ENCODE measurements at places on chromosomes 6 and 20. TPM values are rescaled to one million over a fixed set of nuclear protein-coding genes. Genes with fewer than 3 reads are reported as not detected.

The CGA gene
- total RNA-seq = 0.49 TPM

DNA sequence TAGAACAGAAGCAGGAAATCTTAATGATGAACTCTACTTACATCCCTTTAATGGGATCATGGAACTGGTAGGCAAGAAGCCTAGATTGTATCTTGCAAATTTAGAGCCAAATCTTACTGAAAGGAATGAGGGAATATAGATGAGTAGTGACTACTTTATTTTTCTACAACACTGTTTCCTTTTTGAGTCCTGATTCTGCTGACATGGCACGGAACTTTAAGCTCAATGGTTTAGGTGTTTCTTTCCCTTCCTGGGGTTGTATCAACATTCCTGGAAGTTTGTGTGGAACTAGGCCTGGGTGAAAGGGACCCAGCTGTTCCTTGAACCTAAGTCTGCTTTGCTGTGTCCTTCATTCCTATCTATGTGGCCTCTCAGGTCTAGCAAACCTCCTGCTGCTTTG is 705.3 kb upstream of the FLRT3 start:
- no peak for DNase-seq

The IL20RA gene
- total RNA-seq = 6.7 TPM

The SNAP25 gene
- total RNA-seq = not detected

DNA sequence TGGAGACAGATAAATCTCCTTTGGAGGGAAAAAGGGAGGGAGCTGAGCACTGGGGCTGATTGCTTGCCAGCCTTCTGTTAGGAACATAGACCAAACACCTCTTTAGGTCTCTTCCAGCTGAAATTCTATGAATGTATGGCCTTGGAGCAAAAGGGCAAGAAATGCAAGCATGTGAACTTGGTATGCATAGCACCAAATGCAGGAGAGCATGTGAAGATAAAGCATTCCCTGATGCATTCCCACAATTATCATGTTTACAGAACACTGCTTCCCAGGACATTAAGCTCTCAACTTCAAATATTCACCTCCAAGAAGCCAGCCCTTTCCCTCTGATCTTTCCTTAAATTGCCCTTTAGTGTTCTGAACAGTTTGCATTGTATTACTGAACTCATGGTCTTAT is 15.6 kb downstream of the RIPOR2 start:
- DNase-seq = no peak

GRCh38 chr6:113585246-113585645 is 271.9 kb upstream of the MARCKS start:
- no peak for DNase-seq

The RBPJL gene
- not detected for total RNA-seq

DNA sequence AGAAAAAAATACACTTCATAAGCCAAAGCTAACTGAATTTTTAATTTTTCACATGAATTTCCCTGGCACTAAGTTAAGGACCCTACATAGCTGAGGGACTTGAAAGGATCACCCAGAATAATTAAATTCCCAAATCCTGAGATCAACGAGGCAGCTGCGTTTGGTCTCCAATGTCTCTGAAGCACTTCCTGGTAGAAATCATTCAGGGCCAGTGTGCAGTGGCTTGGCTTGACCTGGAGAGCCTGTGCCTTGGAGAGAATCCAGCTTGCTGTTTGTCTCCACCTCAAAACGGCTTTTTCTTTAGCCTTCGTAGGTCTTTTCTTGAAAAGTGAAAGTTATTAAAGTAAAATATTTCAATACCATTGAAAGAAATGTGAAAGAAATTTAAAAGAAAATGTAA is 92.4 kb downstream of the SMOC2 start:
- DNase-seq = peak; percentile 41

- DNase-seq = no peak
Measured at GRCh38 chr6:114556846-114557488, 214.1 kb upstream of the HS3ST5 start.

GRCh38 chr6:89503641-89504040 is 70.7 kb downstream of the ANKRD6 start:
- no peak for DNase-seq

DNA sequence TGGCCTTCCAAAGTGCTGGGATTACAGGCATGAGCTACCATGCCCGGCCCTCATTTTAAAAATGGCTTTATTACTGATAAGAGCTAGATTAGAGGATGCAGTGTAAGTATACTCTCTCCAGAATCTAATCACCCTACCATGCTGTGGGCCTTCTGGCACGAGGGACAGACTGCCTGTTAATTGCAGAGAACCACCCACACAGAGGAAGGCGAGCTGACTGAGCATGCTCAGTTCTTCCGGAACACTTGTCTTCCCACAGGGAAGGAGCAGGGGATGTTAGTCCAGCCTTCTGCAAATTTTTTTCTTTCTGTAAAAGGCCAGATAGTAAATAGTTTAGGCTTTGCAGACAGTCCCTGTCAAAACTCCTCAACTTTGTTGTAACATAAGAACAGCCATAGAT is 48.9 kb downstream of the ALDH5A1 start:
- no peak for DNase-seq

The HLA-DQA2 gene
- total RNA-seq = 2.7 TPM

GRCh38 chr20:33621717-33622400 is 40.3 kb upstream of the C20orf144 start:
- DNase-seq = no peak

- DNase-seq = no peak
Measured at GRCh38 chr20:10375191-10375590, 58.8 kb downstream of the MKKS start.

GRCh38 chr6:11163932-11164331 is 52.4 kb upstream of the ERVFRD-1 start:
- DNase-seq = no peak

The PLN gene
- total RNA-seq = 2,685 TPM

The FOXS1 gene
- total RNA-seq = 0.89 TPM

DNA sequence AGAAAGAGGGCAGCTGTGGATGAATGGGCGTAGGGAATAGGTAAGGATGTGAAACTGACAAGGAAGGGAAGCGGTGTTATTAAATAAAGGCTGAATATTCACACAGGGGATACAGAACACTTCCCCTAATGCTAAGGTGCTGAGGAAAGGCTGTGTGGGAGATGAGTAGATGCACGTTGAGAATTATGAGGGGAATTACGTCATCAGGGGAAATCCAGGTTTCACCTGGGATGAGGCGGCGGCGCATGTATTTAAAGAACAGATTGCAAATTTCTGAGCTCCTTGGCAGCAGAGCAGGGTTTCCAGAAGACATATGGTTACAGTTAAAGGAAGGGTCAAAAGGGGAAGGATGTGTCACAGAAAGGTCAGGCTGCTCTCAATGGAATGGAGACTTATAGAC is 28.7 kb upstream of the EDN1 start:
- DNase-seq = no peak

DNA sequence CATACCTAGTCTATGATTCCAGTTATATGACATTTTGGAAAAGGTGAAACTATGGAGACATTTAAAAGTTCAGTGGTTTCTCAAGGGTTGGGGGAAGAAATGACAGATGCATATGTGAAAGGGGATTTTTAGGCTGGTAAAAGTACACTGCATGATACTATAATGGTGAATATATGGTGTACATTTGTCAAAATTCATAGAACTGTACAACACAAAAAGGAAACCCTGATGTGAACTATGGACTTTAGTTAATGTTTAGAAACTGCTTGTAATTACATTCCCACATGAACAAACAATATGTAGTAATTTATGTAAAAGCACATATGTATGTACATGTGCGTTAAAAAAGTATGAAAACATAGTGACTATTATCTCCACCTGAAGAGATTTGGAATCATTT is 907.3 kb upstream of the CITED2 start:
- DNase-seq = no peak

DNA sequence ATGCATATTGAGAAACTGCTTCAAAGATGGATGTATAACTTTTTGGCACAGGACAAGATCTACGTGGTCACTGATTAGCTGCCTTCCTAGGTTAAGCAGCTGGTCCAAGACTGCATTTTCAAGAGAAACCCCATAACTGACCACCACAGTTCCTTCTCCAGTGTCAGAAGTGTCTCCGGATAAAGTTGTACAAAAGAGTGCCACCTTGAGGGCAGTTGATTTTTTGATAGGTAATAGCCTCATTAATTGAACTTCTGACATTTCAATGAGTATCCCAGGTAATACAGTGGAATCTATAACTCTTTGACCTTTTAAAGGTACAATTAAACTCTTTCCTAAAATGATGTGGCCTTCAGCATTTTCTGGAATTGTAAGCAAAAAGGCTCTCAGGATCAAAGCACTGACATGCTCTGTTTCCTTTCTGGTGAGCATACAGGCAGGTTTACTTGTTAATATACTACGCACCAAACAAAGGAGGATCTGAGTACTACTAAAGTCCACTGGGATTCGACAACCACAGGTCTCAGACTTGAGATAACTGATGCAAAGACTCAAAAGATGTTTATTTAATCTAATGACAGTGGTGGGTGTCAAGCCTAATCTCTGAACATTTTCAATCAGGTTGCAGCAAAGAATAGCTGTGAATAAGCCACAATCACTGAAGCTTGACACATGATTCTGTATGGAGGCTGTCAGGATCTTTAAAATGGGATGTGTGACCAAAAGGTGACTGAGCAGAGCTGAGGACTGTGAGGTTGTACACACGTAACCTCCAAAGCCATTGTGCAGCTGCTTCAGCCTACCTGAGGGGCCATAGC is 21.2 kb downstream of the MKKS start:
- no peak for DNase-seq

- no peak for DNase-seq
Measured at GRCh38 chr20:32920066-32920465, 61.3 kb downstream of the EFCAB8 start.

GRCh38 chr20:6083926-6084325 is 30.1 kb upstream of the LRRN4 start:
- DNase-seq = no peak

DNA sequence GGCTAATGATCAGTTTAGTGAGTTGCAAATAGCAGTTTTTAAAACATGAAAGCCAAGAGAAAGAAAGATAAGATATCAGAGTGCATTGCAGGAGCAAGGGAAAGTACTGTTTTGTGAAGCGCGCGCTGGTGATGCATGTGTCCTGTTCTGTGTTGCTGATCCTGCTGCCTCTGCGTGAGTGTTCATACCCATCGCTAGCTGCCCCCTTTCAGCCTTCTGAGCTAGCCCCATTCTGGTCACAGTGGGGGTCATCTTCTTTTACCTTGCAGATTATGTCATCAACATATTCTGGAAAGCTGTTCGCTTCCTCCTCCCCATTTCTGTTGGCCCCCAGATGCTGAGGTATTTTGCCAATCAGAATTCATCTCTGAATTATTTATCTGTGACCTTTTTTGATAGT is 1.9 kb downstream of the MRAP2 start:
- no peak for DNase-seq

- no peak for DNase-seq
Measured at GRCh38 chr6:26476896-26477295, 19.1 kb downstream of the BTN2A1 start.

The RIPOR3 gene
- 8.3 TPM for total RNA-seq

- DNase-seq = no peak
Measured at GRCh38 chr6:56796196-56796532, 153.5 kb upstream of the DST start.

The COMMD7 gene
- 48.6 TPM for total RNA-seq

GRCh38 chr6:116016846-116017545 is 43.7 kb downstream of the FRK start:
- DNase-seq = no peak

DNA sequence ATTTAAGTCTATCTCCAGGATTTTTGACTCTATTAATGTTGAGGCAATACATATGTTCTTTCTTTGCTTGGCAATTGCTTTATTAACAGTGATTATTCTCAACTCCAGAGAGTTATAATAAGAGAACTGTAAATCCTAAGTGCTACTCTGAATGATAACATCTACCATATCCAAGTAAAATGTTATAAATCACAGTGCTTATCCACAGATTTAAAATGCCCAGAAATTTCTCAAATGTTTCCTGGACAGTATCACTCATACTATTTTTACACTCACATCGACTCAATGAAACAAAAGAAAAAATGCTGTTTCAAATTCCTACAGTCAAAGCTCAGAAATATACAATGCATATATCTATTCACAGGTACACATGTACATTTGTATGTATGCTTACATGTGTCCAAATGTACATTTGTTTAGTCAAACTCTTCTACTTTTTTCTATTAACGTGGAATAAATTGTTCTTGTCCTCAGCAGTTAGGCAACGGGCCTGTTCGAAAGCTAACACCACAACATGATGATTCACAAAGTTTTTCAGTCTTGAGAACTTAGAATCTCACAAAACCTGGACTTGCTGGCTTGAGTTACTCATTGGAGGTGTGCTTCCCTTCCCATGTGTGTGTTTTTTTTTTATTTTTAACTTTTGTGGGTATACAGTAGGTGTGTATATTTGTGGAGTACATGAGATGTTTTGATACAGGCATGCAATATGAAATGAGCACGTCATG is 193.0 kb downstream of the GJA10 start:
- no peak for DNase-seq

GRCh38 chr6:133456439-133456838 is 215.3 kb downstream of the EYA4 start:
- DNase-seq = no peak

- no peak for DNase-seq
Measured at GRCh38 chr20:38779247-38780097, 26.0 kb upstream of the PPP1R16B start.

GRCh38 chr6:56727097-56727850 is 84.6 kb upstream of the DST start:
- DNase-seq = no peak

- DNase-seq = no peak
Measured at GRCh38 chr6:127841811-127842210, 59.0 kb downstream of the THEMIS start.

DNA sequence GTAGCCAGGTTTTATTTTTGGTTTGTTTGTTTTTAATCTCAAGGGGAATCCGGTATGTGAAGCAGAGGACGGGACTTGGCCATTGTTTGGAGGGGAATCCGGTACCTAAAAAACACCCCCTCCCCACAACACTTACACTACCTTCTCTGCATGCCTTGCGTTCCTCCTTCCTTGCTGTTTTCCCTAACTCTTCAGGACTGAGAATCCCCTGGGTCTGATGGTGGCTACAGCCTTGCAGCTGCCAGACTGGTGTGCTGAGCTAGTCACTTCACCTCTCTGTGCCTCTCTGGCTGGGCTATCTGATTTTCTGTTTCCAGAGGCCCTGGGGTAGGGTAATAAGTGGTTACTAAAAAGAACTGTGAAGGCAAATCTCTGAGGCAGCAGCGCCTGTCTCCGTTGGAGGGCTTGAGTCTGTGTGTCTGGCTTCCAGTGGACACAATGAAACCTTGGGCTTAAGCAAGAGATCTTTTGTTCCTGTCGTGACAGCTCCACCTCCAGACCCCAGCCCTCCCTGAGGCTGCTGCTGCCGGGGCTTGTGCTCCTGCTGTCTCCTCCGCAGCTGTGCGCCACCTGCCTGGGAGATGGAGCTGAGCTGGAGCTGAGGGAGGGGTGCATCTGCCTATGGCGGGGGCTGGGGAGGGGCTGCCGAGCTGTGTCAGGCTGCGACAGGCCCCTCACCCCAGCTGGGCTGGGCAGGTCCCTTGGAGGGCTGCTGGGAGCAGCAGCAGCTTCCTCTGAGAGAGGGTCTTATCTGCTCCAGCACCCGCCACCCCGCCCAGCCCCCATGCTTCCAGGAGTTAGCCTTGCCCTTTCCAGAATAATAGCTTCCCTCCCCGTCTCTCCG is 65.8 kb upstream of the CCDC167 start:
- no peak for DNase-seq

Measured in Right ventricle myocardium inferior (tissue), 1 donor.